ENCODE measurements at places on chromosomes 11 and 22.

GRCh38 chr22:33669746-33670145, 250.5 kb downstream of the LARGE1 start:
- DNase-seq, result no peak

DNA sequence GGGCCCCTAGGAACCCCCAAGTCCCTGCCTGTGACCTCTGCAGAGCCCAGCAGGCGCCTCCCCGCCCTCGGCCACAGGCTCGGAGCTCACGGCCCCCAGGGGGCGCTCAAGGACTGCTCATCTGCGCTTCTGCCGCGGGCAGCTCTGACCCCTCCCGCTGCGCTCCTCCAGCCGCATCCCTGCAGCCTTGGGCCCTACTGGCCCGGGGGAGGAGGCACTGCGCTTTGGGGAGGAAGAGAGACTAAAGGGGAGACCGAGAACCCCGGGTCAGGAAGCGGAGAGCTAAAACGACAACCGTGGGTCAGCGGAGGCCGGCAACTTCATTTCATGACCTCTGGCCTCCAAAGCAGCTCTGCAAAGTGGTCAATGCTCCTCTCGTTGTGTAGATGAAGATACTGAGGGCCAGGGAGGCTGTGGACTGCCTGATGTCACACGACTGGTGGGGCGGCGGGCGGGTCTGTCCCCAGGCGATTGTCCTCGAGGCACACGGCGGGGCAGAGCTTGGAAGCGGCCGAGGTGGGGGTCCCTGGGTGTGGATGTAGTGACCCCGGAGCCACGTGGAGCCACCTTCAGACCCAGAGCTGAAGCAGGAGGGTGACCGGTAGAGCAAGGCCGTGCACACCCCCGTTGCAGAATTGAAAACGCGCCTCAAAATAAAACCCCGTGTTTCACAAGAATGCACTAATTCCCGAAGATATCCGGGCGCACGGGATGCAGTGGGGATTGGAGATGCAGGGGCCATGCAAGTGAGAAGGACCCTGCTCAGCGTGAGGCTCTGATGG, 2.7 kb upstream of the KRTAP5-6 start:
- peak; percentile 79 for DNase-seq

GRCh38 chr11:104432981-104433380, 269.0 kb upstream of the PDGFD start:
- no peak for DNase-seq

GRCh38 chr11:108727665-108728064, 62.8 kb downstream of the DDX10 start:
- DNase-seq, result no peak

GRCh38 chr11:126310200-126310991, 6.5 kb downstream of the DCPS start:
- DNase-seq, result peak; percentile 80

DNA sequence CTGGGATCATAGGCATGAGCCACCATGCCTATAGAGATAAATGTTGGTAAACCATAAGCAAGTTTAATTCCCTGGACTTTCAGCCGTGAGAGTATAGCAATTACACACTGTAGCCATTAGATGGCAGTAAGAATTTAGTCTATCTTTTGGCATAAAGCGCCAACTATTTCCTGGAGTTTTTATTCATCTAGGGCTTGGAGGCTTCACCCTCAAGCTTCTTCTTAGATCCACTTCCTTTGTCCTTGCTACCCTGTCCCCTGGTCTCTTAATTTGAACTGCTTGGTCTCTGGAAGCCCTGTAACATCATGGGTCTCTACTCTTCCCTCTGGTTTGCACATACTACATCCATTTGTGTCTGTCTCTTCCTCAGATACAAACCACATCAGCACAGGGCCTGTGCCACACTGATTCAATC, 38.2 kb downstream of the OR10A6 start:
- DNase-seq, result peak; percentile 79

DNA sequence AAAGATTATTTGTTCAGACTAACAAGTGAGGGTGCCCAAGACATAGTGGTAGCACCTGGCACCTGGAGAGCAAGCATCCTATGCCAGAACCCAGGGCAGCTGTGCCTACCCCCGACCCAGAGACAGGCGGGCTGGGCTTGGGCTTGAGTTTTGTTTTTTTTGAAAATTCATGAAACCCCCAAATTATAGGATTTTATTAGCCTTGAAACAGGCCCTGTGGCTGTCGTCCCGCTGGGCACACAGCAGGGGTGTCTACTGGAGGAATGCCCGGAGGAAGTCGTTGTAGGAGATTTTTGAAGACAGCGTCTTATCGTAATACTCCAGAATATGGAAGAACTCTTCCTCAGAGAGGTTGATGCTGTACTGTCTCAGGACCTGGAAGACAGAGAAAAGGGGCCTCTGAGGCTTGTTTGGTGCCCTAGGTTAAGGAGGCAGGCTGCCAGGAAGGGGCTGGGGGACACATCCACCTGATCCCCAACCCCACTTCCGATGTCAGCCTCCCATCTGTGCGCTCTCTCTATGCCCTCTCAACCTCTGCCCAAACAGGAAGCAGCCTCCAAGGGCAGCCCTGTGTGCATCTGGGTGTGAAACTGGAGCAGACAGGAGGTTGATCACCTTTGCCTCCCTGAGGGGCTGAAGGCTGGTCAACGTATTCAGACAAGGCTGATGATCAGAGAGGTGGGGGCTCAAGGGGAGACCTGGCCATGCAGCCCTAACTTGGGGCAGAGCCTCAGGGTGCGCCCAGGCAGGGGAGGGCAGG, 117.0 kb downstream of the MPPED1 start:
- DNase-seq, result no peak

DNA sequence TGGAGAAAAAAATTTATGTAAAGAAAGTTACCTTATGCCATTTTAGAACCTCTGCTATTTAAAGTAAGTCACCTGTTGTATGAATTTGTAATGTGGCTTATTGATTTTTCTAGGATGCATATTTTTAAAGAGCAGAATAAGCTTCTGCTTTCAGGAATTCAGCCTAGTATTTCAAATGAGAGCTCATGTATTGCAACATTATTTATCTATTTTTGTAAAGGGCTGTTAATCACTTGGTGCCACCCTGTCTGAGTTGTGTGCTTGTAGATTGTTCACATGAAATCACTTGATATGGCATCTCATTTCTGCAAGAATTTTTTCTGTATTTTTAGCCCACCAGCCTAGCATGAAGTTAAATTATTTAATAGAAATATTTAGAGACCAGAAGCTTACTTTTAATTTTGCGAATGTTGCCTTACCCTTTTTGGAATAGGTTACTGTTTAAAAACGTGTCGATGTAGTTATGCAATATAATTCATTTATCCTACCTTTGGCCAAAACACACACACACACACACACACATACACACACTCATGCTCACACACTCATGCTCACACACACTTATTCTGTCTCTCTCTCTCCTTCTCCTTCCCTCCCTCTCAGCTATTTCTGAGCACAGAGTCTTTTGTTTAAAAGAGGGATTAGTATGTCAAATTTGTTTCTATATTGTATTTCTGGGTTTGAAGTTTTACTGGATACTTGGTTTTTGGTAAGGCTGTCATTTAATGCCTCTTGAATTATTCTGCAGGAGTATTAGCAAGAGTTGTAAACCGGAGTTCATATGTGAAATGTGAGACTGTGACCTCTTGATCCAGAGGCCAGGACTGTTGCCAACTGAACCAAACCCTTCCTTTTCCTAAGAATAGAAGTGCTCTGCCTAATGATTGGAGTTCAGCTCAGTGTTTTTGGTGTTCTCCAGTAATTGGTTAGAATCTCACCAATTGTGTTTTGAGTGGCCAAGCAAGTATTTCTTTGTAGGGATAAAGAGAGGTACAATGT, 34.4 kb downstream of the YAP1 start:
- peak; percentile 53 for DNase-seq

DNA sequence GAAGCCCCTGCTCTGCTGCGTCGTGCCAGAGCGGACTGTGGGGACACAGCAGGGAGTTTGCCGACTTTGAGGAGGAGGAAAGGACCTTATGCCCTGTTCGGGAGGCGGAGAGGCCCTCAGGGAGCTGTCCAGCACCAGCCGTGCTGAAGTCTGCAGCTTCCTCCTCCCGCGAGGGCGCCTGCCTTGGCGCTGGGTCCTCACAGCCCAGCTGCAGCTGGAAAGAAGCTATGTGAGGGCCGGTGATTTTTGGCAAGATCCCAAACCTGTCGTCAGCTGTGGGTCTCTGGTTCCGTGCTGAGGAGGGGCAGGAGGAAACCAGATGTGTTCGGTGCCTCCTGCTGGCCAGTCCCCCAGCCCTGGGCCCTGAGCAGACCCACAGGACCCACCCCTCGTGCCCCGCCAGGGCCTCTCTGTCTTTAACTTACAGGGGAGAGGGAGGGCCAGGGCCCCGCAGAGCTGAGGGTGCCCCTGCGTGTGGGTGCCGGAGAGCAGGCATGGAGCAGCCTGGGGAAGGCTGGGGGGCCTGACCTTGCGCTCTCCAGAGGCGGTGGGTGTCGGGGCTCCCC, 12.0 kb downstream of the BRSK2 start:
- DNase-seq, result peak; percentile 59

- DNase-seq, result no peak
Measured at GRCh38 chr11:28910926-28911325, 802.7 kb downstream of the METTL15 start.

- no peak for DNase-seq
Measured at GRCh38 chr11:79414041-79414440, 26.8 kb downstream of the TENM4 start.

GRCh38 chr11:69574608-69575255, 66.2 kb upstream of the CCND1 start:
- DNase-seq, result no peak

DNA sequence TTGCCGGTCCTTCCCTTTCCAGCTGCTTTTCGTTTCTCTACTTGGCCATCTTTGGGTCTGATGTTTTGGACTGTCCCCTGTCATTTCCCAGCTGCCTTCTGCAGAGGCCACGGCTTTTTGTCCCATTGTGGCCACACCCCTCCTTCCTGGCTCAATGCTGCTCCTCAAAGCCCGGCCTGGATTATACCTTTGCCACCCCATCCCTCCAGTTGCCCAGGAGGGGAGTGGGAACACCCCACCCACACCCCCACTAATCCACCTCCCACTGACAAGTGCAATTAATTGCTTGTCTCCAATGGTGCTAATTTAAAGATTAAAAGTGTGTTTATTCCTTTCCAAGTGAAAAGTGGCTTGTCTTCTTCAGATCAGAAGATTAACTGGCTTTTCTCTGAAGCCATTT, 34.2 kb upstream of the CSNK2A3 start:
- DNase-seq, result no peak

DNA sequence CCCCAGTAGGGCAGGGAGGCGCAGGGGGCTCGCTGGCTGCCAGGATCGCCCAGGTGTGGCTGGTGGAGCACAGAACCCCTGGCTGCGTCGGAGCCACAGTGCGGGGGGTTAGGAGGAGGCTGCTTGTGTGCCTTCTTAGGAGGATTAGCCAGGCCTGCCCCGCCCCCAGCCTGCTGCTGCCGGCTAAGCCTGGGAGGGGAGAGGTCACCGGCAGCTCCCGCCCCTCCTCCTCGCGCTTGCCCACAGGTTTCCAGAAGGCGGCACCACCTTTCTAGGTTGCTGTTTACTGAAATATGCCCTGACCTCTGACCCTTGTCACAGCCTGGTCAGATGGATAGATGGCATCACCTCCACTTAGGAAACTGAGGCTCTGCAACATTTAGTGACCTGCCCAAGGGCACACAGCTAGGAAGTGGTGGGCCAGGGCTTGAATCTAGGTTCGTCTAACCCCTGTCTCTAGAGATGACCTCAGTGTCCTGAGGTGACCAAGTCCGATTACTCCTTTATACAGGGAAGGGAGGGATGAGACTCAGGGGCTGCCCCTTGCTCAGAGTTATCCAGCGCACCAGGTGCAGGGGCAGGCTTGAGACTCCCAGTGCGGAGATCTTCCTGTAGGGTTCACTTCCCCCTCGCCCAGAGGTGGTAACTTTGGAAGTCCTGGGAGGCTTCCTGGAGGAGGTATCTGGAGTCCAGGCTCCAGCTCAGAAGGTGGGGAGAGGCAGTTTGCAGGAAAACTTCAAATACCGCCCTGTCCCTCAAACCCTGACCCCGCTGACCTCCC, 44.0 kb downstream of the MYO7A start:
- no peak for DNase-seq

- peak; percentile 73 for DNase-seq
Measured at GRCh38 chr22:28375761-28376534, 303.7 kb downstream of the TTC28 start.

DNA sequence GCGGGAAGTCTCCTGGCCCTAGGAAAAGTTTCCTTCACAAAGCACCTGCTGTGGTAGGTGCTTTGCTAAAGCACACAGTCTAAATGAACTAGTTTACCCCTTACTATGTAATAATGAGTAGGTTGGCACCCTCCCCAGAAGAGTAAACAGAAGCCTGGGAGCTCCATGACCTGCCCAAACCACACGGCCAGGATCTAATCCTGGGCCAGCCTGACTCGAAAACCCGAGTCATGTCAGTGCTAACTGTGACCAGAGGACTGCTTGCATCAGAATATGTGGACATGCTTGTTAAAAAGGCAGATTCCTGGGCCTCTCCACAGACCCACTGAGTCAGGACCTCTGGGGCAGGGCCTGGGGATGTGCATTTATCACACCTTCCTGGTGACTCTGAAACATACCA, 67.7 kb downstream of the PANX1 start:
- no peak for DNase-seq

DNA sequence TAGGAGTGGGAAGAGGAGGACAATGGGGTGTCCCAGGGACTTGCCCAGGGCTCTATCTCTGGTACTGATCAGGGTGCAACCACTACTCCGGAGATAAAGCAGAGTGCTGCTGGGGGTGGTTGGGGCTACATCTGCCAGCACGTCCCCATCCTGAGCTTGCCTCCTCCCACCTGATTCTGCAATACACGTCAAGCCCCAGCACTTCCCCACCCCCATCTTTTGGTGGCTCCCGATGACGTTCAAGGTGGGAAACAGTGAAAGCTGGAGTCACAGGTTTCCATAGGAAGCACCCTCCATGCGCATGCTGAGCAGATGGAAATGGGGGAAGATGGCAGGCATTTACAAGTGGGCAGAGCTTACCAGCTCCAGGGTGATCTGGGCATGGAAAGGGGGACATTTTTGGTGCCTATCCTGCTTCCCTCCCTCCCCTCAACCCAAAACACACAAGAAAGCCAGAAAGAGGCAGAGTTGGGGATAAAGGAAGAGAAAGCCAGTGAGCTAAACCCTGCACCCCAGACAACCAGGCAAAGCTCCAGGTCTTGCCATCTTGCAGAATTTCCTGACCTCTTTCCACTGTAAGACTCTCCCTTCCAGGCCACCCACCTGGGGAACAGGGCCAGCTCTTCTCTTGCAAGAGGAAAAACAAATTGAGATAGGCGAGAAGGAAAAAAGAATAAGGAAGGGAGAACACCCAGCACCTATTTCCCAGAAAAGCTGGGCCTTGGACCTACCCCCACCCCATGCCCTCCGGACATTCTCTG, 15.8 kb downstream of the SYT7 start:
- DNase-seq, result no peak

GRCh38 chr11:116397602-116398084, 375.1 kb downstream of the BUD13 start:
- no peak for DNase-seq

DNA sequence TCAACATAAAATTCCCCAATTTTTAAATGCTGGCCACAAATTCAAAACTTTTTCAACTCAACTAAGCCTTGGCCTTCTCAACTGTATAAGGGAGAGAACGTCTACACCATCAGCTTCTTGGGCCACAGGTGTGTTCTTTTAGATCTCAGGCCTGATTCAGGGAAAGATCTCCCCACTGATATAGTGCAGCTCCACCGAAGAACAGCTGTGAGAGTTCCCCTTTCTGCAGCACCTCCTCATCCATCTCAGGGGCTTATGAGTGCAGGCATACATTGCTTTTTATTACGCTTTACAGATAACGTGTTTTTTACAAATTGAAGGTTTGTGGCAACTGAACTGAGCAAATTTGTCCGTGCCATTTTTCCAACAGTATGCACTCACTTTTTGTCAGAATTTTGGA, 8.0 kb upstream of the CD82 start:
- no peak for DNase-seq

GRCh38 chr11:44711787-44712608, 14.8 kb upstream of the TSPAN18 start:
- DNase-seq, result no peak

- DNase-seq, result no peak
Measured at GRCh38 chr22:29722587-29722986, 2.8 kb downstream of the CABP7 start.

Data from cardiac fibroblast (primary cell).